NCI-H1105 (cell line): ENCODE measurements at places on chromosomes 3 and 15.

GRCh38 chr3:142930463-142930862, 33.0 kb downstream of the PAQR9 start:
- DNase-seq, result no peak

- no peak for DNase-seq
These were observed 11.5 kb downstream of the ZIC4 start for GRCh38 chr3:147394884-147395225.

- DNase-seq, result no peak
These were observed 324.6 kb upstream of the PLSCR5 start for GRCh38 chr3:146929696-146930095.

GRCh38 chr3:869269-869668, 223.6 kb upstream of the CNTN6 start:
- no peak for DNase-seq

DNA sequence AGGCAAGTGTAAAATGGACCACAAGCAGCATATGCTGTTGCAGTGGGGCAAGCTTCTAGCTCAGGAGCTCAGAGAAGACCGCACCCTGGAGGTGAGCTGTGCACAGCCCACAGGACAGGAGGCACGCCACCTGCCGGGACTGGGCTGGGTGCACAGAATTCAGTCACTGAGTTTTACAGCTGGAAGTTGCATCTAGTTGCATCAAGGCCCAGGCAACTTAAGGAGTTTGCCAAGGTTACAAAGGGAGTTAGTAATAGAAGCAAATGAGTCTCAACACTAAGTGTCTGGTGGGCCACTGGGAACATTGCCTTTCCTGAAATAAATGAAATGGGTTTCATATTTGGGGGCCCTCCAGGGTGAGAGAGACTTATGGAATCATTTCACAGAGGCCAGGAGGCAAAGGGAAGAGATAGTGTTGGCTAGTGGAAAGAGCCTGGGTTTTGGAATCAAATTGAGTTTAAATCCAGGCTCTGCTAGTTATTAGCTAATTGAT, 36.0 kb upstream of the TIMP4 start:
- no peak for DNase-seq

- DNase-seq, result peak; percentile 54
These were observed at the start of gene SEMA7A for GRCh38 chr15:74433592-74434262. Gene SEMA7A, minus strand, starts transcription at chr15:74433958. Its CDS starts 40 bp downstream, at chr15:74433918.

DNA sequence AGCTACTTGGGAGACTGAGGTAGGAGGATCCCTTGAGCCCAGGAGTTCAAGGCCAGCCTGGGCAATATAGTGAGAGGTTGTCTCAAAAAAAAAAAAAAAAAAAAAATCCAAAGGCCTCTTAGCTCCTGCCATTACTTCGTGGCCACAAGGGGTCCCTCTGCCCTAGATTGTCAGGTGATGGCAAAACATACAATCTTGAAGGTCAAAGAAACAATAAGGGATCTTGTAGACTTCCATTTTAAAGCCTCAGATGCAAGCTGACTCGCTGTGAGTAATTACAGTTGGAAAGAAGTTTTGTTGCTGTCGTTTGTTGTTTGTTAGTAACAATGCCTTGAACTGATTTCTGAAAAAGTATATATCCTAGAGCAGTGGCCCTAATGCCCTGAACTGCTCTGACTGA, 55.9 kb upstream of the PLCL2 start:
- DNase-seq, result no peak

DNA sequence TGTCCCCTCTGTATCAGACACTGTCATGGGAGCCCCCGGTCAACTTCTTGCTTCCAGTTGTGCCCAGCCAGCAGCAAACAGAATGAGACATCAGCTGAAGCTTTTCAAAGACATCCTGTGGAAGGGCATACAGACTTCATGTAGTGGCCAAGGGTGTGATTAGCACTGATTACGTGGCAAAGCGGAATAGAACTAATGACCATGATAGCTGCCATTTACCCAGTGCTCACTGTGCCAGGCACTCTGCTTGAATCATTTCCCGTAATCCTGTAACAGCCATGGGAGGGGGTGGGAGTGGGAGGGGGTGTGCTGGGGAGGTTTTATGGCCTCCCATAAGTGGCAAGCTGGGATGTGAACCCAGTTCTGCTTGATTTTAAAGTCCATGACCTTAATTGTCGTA, 29.5 kb downstream of the LPP start:
- no peak for DNase-seq

DNA sequence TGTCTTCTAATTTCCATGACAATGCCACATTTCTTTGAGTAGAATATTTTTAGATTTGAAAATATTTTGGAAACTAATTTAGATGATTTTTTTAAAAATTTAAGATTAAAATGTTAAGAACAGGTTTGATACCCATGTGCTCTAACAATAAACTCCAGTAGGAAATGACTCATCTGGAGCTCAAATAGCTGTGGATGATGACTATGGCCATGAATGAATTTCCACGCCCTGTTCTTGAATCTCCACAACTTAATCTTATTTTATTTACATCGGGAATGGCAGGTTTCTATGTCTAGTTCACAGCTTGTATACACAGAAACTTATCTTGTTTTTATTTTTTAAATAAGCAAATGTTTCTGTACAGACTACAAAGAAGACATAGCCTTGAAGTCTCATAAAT, 726.8 kb downstream of the NAALADL2 start:
- DNase-seq, result no peak

DNA sequence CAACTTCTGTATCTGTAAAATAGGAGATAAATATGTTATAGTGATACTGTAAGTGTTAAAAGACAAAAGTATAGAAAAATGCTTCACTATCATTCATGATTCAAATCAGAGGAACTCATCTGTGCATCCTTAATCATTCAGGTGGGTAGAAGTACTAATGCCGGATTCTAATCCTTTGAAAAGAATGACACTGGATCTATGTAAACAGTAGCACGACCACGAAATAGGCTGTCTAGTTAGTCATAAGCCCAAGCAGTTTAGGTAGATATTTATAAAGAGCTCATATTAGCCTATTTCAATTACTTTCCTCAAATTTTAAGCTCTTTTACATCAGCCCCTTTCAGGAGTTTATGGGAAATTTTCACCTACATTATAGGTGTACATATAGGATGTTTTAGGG, 437.9 kb downstream of the SOX2 start:
- no peak for DNase-seq

GRCh38 chr3:107794664-107795443, 272.1 kb downstream of the BBX start:
- no peak for DNase-seq

DNA sequence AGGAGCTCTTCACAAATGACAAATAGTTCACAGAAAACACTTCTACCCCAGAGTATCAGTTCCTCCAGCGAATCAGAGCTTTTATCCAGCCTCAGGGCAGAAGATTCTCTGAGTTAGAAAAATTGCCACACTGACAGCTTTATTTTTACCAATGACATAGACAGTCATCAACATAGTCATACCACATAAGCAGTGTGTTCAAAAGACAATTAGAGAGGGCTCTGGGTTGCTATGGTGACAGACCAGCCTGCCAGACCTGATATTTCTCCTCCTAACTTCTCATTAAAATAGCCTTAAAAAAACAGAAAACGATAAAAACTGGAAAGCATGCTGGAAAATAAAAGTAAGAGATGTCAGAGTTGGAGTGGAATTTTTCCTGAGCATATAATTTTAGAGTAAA, 45.9 kb upstream of the COL6A5 start:
- no peak for DNase-seq

DNA sequence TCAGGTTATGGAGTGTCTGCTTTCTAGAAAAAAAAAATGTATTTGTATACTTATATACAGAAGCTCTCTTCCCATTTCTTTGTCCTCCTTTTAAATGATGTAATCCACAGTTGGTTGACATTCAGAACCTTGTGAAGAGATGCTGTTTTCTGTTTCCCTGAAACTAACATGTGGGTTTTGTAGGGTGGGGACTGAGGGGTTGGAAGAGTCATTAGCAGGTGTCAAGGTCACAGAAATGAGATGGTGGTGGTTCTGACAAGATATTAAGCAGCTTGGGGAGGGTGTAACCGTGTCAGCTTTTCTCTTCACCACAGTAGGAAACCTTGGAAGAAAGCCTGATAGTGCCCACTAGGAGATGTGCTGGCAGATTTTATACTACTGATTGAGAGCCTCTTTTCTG, 2.4 kb downstream of the RASA2 start:
- no peak for DNase-seq

GRCh38 chr3:109887293-109887692, 549.9 kb upstream of the DPPA4 start:
- DNase-seq, result no peak

DNA sequence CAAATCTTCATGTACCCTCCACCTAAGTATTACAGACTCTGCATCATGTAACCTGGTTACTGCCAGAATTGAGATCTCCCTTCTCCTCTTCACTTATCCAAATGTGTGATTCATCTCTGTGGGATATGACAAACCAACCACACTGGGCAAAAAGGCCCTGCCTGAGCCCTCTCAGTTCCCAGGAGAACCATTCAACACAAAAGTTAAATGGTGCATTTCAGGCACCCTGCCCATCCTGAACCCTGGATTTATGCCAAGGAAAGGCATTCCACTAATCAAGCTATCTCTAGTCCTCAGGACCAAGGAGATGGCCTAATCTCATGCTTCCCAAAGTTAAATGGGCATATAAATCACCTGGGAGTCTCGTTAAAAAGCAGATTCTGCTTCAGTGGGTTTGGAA, 108.5 kb downstream of the TNIK start:
- peak; percentile 34 for DNase-seq

DNA sequence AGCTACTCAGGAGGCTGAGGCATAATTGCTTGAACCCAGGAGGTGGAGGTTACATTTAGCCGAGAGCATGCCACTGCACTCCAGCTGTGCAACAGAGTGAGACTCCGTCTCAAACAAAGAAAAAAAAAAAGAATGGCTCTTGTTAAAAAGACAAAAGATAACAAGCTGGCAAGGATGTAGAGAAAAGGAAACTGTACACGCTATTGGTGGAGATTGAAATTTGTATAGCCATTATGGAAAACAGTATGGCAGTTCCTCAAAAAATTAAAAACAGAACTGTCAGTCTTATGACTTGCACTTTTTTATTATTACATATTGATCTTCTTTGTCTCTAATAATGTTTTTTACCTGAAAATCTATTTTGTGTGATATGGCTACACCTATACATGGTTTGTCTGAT, 41.9 kb downstream of the MEX3B start:
- DNase-seq, result no peak

DNA sequence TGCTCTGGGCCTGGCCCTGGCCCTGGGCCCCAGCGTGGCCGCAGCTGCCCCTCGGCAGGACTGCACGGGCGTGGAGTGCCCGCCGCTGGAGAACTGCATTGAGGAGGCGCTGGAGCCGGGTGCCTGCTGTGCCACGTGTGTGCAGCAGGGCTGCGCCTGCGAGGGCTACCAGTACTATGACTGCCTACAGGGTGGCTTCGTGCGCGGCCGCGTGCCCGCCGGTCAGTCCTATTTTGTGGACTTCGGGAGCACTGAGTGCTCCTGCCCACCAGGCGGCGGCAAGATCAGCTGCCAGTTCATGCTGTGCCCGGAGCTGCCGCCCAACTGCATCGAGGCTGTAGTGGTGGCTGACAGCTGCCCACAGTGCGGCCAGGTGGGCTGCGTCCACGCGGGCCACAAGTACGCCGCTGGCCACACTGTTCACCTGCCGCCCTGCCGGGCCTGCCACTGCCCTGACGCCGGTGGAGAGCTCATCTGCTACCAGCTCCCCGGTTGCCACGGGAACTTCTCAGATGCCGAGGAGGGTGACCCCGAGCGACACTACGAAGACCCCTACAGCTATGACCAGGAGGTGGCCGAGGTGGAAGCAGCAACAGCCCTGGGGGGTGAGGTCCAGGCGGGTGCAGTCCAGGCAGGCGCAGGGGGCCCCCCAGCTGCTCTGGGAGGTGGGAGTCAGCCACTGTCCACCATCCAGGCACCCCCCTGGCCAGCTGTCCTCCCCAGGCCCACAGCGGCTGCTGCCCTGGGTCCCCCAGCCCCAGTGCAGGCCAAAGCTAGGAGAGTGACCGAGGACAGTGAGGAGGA, 21.7 kb downstream of the FBLN2 start:
- DNase-seq, result no peak

DNA sequence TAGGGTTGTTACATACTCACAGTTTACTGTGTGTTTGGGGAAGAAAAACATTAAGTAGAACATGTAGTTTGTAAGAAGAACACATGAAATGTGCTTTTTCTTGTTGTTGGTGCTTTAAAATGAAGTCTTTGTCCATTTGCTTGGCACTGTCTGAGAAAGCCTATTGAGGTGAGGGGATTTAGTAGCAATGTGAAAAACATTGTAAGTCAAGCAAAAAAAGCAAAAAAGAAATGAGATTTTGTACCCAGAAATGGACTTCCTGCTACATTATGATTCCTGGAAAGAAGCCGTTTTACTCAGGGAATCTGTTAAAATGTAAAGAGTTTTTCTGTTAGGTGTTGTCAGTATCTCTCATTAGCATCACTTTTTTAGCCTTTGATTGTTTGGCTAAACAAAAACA, 59.9 kb downstream of the KAT2B start:
- DNase-seq, result no peak

DNA sequence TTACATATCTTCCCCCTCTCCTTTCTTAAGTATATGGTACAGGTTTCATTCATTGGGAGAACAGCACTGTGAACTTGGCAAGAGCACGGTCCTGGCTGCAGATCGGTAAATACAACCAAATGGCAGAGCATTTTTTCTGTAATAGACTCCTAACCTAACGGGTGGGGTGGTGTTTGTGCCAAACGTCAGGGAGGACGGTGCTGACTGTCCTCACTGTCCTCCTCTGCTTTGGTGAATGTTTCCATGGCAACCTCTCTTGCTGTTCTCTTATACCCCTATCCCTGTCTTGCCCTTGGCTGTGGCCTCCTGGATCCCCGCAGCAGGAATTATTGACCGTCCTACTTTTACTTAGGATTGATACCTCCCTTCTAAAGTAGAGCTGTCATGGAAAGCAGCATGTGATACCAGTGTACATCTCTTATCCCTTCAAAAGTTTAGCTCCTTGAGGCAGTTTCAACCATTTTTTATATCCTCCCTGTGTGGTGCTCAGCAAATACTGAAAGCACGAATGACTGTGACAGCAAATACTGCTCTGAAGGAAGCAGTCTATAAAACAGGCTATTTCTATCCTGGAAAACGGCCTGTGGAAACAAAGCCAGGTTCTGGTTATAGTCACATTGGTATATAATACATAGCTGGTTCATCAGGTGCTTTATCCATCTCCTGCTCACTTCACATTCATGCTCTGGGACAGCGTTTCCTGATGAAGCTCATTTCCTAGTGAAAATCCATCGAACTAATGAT, 275.4 kb upstream of the C2CD4B start:
- DNase-seq, result no peak

- no peak for DNase-seq
These were observed 7.8 kb downstream of the MELTF start for GRCh38 chr3:197021729-197022404.

- no peak for DNase-seq
These were observed 254.5 kb downstream of the FAM43A start for GRCh38 chr3:194939949-194940770.

DNA sequence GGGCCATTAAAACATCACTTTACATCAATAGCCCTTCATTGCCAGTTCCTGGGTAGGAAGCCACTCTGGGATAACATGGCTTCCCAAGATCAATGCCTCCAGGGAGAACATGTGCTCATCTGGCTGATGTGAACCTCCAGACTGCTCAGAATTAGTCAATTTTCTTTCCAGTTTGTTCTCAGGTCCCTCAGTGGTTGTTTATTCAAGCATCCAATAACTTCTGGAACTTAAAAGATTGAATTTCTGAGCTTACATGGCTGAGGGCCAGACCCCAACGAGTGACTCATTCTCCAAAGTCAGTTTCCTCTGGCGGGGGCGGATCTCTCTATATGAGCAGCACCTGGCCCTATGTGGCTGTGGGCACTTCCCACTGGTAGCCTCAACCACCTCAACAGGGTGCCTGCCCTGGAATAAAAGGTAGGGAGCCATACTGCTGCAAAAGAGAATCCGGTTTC, 34.0 kb downstream of the LYZL4 start:
- no peak for DNase-seq

- no peak for DNase-seq
These were observed 38.7 kb downstream of the ANP32A start for GRCh38 chr15:68781766-68782588.
